ENCODE measurements at places on chromosomes 1 and 21.

DNA sequence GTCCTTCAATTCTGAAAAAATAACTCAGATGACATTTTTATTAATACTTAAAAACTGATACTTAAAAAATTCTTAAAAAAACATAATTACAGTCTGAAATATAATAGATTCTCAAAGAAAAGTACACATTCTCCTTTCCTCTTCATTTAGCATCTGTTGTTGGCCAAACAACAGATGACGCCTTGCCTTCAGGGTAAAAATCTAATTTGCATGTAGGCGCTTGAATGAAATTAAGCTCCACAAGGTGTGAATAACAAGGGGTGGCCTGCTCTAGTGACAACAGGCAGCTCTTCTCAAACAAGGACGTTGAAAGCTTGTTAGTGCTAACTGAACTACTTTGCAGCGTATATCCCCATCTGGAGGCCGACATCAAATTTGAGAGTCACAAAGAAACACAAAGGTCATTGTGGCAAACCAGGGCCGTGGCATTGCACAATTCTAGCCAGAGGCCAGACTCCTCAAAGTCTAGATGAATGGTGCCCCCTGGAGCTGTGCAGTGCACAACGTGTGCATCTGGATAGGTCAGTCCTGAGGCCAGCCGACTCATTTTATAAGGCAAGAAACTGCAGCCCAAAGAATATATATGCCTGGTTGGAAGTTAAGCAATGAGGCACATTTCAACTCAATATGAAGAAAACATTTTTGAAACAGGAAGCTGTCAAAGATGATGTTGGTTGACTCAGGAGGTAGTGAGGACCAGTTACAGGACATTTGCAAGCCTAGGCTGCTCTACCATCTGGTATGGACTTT lies 459.2 kb upstream of the RUNX1 start:
- DNase-seq: no peak

- no peak for DNase-seq
Measured at GRCh38 chr1:62689524-62689923, 1.3 kb upstream of the DOCK7 start.

DNA sequence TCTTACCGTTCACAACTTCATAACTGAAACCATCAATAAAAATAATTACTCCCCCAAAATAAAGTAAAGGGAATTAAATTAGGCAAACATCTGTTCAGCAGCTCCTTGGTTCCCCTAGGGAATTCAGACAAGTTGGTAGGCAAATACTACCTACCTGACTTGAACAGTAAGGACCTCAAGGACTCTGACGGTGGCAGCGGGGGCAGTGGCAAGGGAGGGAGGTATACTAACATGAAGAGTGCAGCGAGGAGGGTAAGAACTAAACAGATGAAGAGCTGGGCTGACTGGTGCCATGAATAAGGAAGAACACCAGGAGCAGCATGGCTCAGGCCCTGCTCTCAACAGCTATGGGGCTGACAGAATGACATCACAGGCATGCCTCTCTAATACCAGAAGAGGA lies 33.1 kb downstream of the MTOR start:
- DNase-seq: no peak

DNA sequence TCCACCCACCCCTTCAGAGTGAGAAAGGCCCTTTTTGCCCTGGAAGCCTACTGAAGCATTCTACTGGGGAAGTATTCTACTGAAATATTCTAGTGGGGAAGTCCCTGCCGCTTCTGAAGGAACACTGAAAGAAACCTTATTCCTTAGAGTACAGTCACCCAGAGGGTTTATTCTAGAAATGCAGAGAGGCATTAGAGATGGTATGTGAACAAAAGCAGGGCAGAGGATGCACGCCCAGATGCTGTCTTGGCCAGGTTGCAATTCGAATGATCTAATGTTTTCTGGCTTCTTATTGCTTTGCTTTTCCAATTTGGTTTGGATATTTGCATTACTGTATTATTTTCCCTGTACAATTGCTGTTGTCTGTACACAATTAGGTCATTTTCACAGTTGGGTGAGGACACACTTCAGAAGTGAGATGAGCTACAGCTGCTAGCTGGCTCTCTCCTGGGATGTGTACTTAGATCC lies 37.1 kb downstream of the CCN1 start:
- no peak for DNase-seq

DNA sequence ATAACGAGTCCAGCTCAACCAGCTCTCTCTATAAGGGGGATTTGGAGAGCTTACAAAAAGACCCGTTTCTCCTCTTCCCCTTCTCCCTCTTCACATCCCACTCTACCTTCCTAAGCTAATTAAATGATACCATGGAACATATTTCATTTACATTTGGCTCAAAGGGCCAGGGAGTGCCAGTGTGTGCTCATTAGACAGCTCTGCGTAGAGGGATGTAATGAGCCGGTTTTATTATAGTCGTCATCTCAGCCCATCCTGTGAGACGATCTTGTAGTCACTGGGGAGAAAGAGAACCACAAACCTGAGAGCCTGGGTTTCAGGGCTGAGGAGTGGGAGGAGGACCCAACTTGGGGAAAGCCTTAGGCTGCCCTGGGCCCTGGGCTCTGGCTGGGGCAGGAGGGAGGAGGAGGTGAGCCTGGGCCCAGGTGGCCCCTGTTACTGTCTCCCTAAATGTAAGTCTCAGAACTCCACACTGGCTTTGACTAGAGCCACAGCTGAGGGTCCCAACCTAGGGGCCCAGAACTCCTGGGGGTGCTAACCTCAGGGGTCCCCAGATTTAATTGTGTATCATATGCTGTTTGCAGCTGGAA lies 354.6 kb downstream of the MATN1 start:
- DNase-seq: no peak

GRCh38 chr1:107949467-107950253 lies 15.3 kb downstream of the VAV3 start:
- no peak for DNase-seq

GRCh38 chr1:20437640-20438039 lies 48.4 kb downstream of the CAMK2N1 start:
- DNase-seq: no peak

GRCh38 chr1:173342736-173343135 lies 134.4 kb upstream of the PRDX6 start:
- DNase-seq: no peak

- no peak for DNase-seq
Measured at GRCh38 chr1:19121192-19121591, 88.9 kb downstream of the UBR4 start.

GRCh38 chr1:56808410-56808809 lies 10.8 kb downstream of the FYB2 start:
- DNase-seq: no peak

GRCh38 chr21:31409831-31410487 lies 65.9 kb upstream of the TIAM1 start:
- DNase-seq: no peak

DNA sequence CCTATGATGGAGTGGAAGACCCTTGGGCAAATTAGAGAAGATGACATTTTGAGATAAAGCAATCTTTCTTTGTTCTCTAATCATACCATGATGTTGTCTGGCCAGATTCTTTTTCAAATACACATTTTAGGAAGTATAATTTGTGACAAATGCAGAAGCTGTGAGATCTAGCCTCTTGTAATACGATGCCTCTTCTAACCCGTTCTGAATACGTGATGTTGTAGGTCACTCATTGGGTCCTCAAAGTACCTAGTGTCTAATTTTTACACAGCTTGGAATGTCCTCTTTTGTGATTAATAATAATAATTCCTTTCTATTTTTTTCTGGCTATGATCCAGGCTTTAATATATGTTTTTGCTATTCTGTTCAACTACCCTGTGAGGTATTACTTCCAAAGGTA lies 502.7 kb downstream of the NUF2 start:
- no peak for DNase-seq

DNA sequence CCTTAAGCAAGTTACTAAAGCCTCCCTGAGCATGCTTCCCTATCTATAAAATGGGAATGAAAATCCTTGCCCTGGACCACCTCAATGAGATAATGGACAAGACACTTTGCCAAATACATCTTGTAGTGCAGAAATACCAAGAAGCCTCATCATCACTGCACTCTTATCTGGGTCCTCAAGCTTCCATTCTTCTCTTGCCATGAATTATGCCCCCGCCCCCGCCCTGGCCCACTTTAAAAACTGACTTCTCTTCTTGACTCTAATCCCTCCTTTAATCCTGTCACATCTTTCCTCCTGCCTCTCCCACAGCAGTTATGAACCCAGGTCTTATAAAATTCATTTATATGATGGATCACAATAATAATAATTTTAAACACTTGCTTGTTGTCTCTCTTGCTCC lies 14.8 kb downstream of the ARHGEF11 start:
- no peak for DNase-seq

DNA sequence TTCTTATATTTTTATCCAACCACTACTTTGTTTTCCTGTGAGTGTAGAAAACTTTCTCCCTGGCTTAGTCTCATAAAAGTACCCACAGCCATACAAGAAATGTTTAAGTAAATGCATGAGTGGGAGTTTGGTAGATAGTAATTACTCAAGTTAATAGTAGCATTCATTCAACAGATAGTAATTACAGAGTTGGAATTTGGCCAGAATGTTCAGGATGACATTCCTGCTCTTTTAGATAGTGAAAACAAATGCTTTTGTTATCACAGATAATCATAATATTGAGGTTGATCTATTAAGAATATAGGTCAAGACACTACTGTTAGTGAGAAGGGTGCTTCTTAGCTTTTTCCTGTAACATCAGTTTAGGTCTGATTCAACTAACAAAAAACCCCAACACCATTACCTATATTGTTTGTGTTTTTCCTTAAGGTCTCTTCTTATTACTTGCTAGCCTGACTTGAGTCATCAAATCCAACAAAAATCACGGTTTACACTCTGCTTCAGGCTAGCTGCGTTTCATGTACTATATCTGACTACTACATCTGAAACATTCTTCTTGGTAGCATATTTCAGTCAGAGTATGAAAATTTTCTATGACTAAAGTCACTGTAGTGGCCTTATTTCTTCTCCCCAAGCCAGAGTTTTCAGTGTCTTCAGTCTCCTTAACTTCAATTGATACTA lies 163.7 kb downstream of the HS2ST1 start:
- no peak for DNase-seq

DNA sequence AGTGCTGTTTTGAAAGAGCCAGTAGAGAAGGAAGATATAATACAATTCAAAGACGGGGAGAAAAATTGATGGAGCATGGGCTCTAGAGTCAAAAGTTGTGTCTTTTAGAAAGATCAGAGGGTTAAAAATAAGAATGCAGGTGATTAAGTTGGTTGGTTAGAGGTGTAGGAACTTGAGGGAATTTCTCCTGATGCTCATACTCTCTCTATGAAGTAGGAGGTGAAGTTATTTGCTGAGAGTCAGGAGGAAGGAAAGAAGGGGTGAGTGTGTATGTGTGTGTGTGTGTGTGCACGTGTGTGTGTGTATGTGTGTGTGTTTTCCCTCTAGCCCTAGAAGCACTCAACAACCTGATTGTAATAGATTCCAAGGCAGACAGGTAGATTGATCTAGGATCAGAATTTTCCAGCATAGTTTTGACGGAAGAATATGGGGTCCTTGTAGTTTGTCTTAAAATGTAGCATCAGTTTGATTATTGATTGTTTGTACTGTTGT lies 88.3 kb upstream of the MACF1 start:
- DNase-seq: no peak

DNA sequence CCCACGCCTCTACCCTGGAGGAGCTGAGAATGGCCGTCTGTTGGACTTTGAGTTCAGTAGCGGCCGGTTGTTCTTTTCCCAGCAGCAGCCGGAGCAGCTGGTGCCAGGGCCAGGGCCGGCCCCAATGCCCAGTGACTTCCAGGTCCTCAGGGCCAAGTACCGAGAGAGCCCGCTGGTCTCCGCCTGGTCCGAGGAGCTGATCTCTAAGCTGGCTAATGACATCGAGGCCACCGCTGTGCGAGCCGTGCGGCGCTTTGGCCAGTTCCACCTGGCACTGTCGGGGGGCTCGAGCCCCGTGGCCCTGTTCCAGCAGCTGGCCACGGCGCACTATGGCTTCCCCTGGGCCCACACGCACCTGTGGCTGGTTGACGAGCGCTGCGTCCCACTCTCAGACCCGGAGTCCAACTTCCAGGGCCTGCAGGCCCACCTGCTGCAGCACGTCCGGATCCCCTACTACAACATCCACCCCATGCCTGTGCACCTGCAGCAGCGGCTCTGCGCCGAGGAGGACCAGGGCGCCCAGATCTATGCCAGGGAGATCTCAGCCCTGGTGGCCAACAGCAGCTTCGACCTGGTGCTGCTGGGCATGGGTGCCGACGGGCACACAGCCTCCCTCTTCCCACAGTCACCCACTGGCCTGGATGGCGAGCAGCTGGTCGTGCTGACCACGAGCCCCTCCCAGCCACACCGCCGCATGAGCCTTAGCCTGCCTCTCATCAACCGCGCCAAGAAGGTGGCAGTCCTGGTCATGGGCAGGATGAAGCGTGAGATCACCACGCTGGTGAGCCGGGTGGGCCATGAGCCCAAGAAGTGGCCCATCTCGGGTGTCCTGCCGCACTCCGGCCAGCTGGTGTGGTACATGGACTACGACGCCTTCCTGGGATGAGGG lies 28.5 kb upstream of the SPSB1 start:
- no peak for DNase-seq

DNA sequence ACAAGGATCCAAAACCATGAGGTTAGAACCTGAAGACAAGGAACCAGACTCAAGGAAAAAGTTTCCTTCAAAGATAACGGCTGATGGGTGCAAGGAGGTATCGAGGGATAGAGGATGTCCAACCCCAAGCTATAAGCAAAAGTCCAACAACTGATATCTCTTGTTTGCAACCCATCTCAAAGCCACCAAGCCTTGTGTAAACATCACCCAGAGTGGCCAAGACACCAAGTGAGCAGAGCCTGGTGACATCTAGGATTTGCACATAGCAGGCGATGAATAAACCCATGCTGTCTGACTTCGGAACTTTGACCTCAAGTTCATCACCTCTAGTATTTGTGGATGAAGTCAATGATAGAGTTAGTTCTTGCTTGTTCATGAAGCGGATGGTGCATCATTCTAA lies 180.7 kb downstream of the ETS2 start:
- no peak for DNase-seq

- DNase-seq: no peak
Measured at GRCh38 chr21:44653656-44654575, 543 bp downstream of the KRTAP12-4 start.

GRCh38 chr1:27527223-27527889 lies 37.4 kb upstream of the WASF2 start:
- DNase-seq: no peak

DNA sequence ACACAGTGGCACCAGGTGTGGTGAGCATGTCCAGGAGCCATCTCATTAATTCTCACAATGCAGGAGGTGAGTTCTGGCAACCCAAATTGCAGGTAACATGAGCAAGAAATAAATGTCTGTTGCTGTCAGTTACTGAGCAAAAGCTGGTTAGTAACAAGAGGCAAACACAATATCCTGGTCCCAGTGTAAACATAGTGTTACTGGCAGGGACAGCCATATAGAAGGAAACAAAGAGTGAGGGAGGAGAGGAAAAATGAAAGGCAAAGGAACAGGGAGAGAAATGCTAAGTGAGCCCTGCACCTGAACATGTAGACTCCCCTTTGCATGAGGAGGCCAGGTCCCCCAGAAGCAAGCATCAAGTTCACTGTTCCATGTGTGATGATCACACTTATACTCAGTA lies 203.6 kb downstream of the TRABD2B start:
- no peak for DNase-seq

GRCh38 chr21:46399129-46399528 lies 59.6 kb upstream of the DIP2A start:
- no peak for DNase-seq

All from stimulated activated CD8-positive, alpha-beta memory T cell treated with anti-CD3 and anti-CD28 coated beads, Interleukin-15, amount 100 ng/mL, for 48 hours (primary cell).